ENCODE measurements at places on chromosomes 12 and 14.

- no peak for DNase-seq
- H3K27me3 ChIP-seq, result peaks cover 5% of the 10 kb centered on the region
- no peak overlapping the region for H3K4me3 ChIP-seq
Measured at GRCh38 chr12:19893514-19893913, 454.2 kb downstream of the AEBP2 start.

GRCh38 chr12:27331927-27332324 is 710 bp upstream of the BMAL2 start:
- peaks cover 33% of the 10 kb centered on the region for H3K4me1 ChIP-seq
- H3K27ac ChIP-seq, result peak overlapping the region; percentile 64
- H3K36me3 ChIP-seq, result no peaks in the 10 kb centered on the region
- peaks cover 23% of the 10 kb centered on the region for H3K27me3 ChIP-seq

GRCh38 chr12:111447571-111448265 is 42.0 kb downstream of the SH2B3 start:
- peaks cover 75% of the 10 kb centered on the region for H3K4me1 ChIP-seq
- no peak overlapping the region for H3K4me3 ChIP-seq
- H3K27me3 ChIP-seq, result no peaks in the 10 kb centered on the region
- H3K36me3 ChIP-seq, result peaks cover 67% of the 10 kb centered on the region
- H3K27ac ChIP-seq, result peak overlapping the region; percentile 22

DNA sequence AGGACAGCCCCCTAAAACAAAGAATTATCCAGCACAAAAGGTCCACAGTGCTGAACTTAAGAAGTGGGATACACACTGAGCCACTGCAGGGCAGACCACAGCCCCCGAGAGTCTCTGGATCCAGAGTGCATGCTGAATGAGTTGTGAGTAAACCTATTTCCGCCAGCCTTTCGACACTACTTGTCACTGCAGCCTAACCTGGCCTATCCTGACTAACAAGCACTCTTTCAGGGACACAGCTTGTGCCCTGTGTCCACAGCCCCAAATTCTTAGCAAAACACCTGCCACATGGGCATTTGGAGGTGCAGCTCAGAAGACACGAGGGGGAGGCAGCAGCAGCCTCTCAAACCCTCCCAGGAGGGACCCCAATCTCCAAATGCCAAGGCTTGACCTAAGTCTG is 31.3 kb downstream of the ITPK1 start:
- no peaks in the 10 kb centered on the region for H3K27me3 ChIP-seq
- H3K36me3 ChIP-seq, result peaks cover 2% of the 10 kb centered on the region
- H3K4me3 ChIP-seq, result no peak overlapping the region
- DNase-seq, result no peak

- H3K4me3 ChIP-seq, result peak overlapping the region; percentile 89
- peaks cover 52% of the 10 kb centered on the region for H3K4me1 ChIP-seq
- peak overlapping the region; percentile 99 for H3K27ac ChIP-seq
- H3K36me3 ChIP-seq, result peaks cover 33% of the 10 kb centered on the region
- no peaks in the 10 kb centered on the region for H3K27me3 ChIP-seq
Measured at GRCh38 chr12:26939953-26940352, 1.7 kb downstream of the FGFR1OP2 start.

GRCh38 chr14:65444230-65444629 is 31.7 kb downstream of the FUT8 start:
- H3K4me3 ChIP-seq, result no peak overlapping the region
- no peak for DNase-seq
- H3K36me3 ChIP-seq, result peaks cover 37% of the 10 kb centered on the region
- H3K27me3 ChIP-seq, result no peaks in the 10 kb centered on the region
- peak overlapping the region; percentile 14 for H3K27ac ChIP-seq

GRCh38 chr14:96318836-96319235 is 44.3 kb downstream of the ATG2B start:
- H3K36me3 ChIP-seq, result peaks cover 43% of the 10 kb centered on the region
- no peak for DNase-seq
- H3K27me3 ChIP-seq, result no peaks in the 10 kb centered on the region

DNA sequence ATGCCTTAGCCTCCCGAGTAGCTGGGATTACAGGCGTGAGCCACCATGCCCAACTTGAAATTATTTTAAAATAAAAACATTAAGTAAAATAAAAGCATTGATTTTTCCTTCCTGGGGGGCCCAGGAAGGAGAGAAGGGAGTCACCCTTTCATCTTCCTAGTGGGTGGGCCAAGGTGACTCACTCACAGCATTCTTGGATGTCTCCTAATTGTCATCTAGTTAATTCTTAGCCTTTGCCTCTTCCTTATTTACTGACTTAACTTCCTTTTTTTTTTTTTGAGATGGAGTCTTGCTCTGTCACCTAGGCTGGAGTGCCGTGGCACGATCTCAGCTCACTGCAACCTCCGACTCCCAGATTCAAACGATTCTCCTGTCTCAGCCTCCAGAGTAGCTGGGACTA is 29.2 kb downstream of the TMEM120B start:
- peaks cover 3% of the 10 kb centered on the region for H3K36me3 ChIP-seq
- no peaks in the 10 kb centered on the region for H3K27me3 ChIP-seq
- no peak for DNase-seq
- H3K4me1 ChIP-seq, result no peaks in the 10 kb centered on the region
- no peak overlapping the region for H3K4me3 ChIP-seq

- no peak overlapping the region for H3K4me3 ChIP-seq
- H3K27me3 ChIP-seq, result no peaks in the 10 kb centered on the region
- H3K4me1 ChIP-seq, result no peaks in the 10 kb centered on the region
- H3K27ac ChIP-seq, result no peak overlapping the region
Measured at GRCh38 chr12:14283489-14284144, 81.9 kb upstream of the ATF7IP start.

DNA sequence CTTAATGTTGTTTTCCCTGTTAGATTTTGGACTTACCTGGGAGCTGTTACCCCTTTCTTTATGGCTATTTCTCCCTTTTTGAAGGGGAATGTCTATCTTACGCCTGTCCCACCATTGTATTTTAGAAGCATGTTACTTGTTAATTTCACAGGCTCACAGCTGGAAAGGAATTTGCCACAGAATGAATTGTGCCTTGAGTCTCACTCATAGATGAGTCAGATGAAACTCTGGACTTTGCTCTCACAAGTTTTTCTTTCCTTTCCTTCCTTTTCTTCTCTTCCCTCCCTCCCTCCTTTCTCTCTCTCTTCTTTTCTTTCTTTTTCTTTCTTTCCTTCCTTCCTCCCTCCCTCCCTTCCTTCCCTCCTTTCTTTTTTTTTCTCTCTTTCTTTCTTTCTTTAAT is 9.3 kb upstream of the ATF7IP start:
- H3K36me3 ChIP-seq, result peaks cover 8% of the 10 kb centered on the region
- H3K4me3 ChIP-seq, result no peak overlapping the region
- no peak overlapping the region for H3K27ac ChIP-seq

- DNase-seq, result no peak
- H3K4me1 ChIP-seq, result peaks cover 45% of the 10 kb centered on the region
- H3K36me3 ChIP-seq, result peaks cover 45% of the 10 kb centered on the region
- H3K27ac ChIP-seq, result no peak overlapping the region
Measured at GRCh38 chr12:57467915-57468314, 8.3 kb downstream of the GLI1 start.

GRCh38 chr12:63918800-63919300 is 74.3 kb downstream of the SRGAP1 start:
- no peaks in the 10 kb centered on the region for H3K36me3 ChIP-seq
- H3K27ac ChIP-seq, result no peak overlapping the region
- no peak for DNase-seq
- no peaks in the 10 kb centered on the region for H3K4me1 ChIP-seq
- H3K4me3 ChIP-seq, result no peak overlapping the region

- H3K27ac ChIP-seq, result peak overlapping the region; percentile 92
- peak; percentile 51 for DNase-seq
- no peaks in the 10 kb centered on the region for H3K27me3 ChIP-seq
Measured at GRCh38 chr12:2876431-2877046, 435 bp downstream of the FOXM1 start.

DNA sequence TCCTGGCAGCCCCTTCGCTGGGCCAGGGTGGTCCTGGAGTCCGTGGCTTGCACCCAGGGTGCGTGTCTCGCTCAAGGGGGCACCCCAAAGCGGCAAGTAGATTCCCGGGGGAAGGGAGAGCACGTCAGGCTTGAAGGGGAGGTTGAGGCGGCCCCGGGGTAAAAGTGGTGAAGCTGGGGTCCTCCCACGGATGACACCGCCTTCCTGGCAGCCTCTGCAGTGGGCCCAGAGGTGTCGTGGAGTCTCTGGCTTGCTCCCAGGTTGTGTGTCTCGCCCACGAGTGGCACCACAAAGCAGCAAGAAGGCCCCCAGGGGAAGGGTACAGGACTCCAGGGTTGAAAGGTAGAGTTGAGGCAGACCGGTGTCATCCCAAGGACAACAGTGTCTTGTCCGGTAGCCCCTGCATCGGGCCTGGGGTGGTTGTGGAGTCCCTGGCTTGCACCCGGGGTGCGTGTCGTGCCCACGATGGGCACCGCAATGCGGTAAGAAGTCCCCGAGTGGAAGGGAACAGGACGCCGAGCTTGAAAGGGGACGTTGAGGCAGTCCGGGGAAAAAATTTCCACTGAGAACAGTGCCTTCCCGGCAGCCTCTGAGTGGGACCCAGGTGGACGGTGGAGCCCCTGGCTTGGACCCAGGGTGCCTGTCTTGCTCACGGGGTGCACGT is 158.0 kb upstream of the ALG10B start:
- H3K36me3 ChIP-seq, result no peaks in the 10 kb centered on the region
- H3K27ac ChIP-seq, result no peak overlapping the region
- no peak for DNase-seq
- no peaks in the 10 kb centered on the region for H3K27me3 ChIP-seq

DNA sequence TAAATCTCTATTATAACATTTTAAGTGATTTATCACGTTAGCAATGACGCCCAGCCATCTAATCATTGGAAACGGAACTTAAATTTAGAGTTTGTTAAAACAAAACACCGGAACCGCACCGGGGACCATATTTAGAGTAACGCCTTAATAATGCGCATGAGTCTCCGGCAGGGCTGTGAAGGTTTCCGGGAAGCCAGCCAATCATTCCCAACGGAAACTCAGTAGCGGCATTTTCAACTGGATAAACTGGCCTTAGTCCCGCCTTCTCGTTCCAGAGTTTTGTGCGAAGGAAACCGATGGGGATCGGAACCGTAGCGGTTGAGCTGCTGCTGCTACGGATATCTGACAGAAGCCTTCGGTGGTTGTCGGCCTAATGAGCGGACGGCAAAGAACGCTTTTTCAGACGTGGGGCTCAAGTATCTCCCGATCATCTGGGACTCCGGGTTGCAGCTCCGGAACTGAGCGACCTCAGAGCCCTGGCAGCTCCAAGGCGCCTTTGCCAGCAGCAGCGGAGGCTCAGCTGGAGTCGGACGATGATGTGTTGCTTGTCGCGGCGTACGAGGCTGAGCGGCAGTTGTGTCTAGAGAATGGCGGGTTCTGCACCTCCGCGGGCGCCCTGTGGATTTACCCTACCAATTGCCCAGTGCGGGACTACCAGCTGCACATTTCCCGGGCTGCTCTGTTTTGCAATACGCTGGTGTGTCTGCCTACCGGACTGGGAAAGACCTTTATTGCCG is at the start of gene FANCM:
FANCM (plus strand) TSS at position 272 of the 737 bp plus-strand sequence; CDS start at position 374, 102 bp downstream.
- peaks cover 15% of the 10 kb centered on the region for H3K36me3 ChIP-seq
- no peaks in the 10 kb centered on the region for H3K27me3 ChIP-seq
- peak within 1 kb of the TSS; percentile 90 for H3K4me3 ChIP-seq
- peaks cover 53% of the 10 kb centered on the region for H3K4me1 ChIP-seq
- DNase-seq, result peak; percentile 90

DNA sequence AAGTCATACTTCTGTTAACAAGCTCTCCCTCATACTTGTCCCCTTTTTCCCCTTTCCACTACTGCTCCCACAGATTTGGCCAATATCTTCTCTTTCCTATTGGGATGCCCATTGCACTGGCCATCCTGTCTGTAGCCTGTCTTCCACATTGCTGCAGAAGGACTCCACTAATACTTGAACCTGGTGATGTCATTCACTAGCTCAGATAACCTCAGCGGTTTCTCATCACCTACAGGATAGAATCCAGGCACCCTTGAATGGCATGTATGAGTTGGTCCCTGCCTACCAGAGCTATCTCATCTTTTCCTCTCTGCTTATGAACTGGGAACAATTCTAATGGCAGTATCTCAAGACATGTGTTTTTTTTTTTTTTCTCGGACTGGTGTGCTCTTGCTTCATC is 84.6 kb downstream of the PTPRR start:
- no peaks in the 10 kb centered on the region for H3K4me1 ChIP-seq
- H3K4me3 ChIP-seq, result no peak overlapping the region
- no peak overlapping the region for H3K27ac ChIP-seq
- H3K27me3 ChIP-seq, result no peaks in the 10 kb centered on the region
- no peak for DNase-seq
- no peaks in the 10 kb centered on the region for H3K36me3 ChIP-seq

Data from activated naive CD4-positive, alpha-beta T cell treated with anti-CD3 and anti-CD28 coated beads, Interleukin-2, amount 10 ng/mL, durations not matched to agents 7 days and 5 days (primary cell).